ENCODE measurements at places on chromosomes 7 and 10. TPM values are rescaled to one million over a fixed set of nuclear protein-coding genes. Genes with fewer than 3 reads are reported as not detected.

DNA sequence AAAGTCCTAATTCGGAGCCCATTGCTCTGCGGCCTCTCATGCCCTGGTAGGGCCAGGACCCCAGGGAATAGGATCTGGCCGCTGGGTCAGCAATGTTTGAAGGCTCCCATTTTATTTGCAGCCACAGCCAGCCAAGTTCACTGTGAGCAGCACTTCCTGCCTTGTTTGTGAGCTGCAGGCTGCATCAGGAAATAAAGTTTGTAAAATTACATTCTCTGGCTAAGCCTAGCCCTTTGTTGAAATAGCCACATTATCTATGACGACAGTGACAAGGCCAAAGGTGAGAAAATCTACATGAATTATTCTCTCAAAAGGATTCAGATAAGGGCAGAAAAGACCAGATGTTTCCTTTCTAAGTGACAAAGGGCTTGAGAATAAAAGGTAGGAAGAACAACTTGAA lies 23.7 kb upstream of the ITGB1 start:
- no peak for DNase-seq

DNA sequence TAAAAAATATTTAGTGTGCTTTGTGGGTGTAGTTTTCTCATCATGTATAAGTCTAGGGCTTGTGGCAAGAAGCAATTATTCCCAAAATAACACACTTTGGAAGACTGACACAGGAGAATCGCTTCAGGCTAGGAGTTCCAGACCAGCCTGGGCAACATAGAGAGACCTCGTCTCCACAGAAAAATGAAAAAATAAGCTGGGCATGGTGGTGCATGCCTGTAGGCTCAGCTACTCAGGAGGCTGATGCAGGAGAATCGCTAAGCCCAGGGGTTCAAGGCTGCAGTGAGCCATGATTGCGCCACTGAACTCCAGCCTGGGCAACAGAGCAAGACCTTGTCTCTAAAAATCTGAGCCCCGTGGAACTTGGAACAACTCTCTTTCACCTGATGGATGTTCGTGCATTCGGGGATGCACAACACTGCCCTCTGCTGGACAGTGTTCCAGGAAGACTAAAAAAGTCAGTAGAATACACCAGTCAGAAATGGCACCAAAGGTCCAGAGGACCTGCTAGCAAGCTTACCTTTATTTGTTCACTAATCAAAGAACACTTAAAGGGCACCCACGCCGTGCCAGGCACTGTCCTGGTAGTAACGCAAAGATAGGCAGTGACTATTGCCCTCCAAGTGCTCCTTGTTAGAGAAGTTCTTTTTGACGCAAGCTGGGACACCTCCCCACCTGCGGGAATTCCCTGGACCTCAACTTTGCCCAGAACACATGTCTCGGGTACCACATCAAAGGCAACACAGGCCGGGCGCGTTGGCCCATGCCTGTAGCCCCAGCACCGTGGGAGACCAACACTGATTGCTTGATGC lies 81.9 kb upstream of the CALN1 start:
- DNase-seq: peak; percentile 65

The EBLN1 gene
- not detected for polyA plus RNA-seq

DNA sequence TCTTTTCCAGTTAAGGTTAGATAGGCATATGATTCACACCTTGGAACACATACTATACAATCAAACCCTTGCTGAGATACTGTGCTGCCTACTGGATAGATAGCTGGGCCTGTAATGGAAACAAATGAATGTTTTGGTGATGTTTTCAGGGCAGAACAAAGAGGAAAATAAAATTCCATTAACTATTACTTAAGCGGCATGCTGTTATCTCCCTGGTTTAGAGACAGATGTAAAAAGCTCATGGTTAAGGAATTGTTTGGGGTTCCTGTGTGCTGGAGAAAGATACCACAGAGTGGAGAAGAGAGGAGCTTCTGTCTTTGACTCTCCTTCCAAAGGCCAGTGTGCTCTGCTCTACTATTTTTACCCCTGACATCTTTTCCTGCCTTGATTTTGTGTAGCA lies 341.1 kb downstream of the PLXDC2 start:
- DNase-seq: no peak

GRCh38 chr7:117458977-117459583 lies 20.7 kb upstream of the CFTR start:
- DNase-seq: peak; percentile 21

DNA sequence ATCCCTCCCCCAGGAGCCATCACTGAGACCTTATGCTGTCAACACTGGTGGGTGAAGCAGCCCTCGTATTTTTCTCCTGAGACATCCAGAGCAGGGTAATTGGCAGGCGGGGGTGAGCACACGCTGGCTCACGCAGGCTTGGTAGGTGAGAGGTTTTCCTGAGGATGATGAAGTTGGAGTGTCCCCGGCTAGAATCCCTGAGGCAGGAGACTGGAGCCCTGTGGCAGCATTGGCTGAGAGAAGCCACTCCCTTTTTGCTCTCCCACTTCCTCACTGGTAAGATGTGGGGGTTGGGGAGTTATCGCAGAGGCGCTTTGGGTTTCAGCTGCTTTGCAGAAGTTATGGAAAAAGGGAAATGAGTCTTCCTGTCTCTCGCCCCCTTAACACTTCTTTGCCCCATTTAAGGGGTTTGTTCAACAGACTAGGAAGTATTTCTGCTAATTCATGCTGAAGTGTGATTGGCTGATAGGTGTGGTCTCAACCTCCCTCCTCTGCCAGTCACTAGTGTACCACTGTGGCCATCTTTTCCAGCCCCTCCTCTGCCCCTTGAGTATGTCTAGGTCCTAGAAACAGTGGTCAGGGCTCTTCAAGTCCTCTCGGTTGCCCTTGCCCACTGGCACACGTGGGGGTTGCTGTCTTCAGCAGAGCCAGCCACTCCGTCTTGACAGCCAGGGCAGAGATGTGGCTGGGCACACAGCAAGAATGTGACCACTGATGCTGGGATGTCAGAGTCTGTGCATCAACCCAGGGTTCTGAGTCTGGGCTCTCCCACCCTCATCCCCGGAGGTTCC lies 5.7 kb downstream of the ARPC1B start:
- DNase-seq: no peak

The LHFPL3 gene
- polyA plus RNA-seq: not detected

GRCh38 chr7:919924-920341 lies 34.5 kb downstream of the ADAP1 start:
- DNase-seq: no peak

- no peak for DNase-seq
Observed at GRCh38 chr10:129381741-129382140, 85.3 kb upstream of the MGMT start.

The TMEM270 gene
- 0.71 TPM for polyA plus RNA-seq

- no peak for DNase-seq
Observed at GRCh38 chr7:424961-425793, 94.5 kb downstream of the PDGFA start.

- no peak for DNase-seq
Observed at GRCh38 chr10:124231168-124232155, 138.1 kb upstream of the CHST15 start.

GRCh38 chr10:32263300-32263699 lies 83.7 kb downstream of the EPC1 start:
- DNase-seq: no peak

- no peak for DNase-seq
Observed at GRCh38 chr10:30046476-30046875, 12.9 kb downstream of the JCAD start.

The FFAR4 gene
- not detected for polyA plus RNA-seq

The GRID2IP gene
- polyA plus RNA-seq: 0.06 TPM

The PRR15 gene
- polyA plus RNA-seq: 0.36 TPM

The COL26A1 gene
- polyA plus RNA-seq: 0.05 TPM

The TBXAS1 gene
- polyA plus RNA-seq: 4.4 TPM

- DNase-seq: no peak
Observed at GRCh38 chr10:46309511-46310142, 22.8 kb downstream of the ANTXRL start.

DNA sequence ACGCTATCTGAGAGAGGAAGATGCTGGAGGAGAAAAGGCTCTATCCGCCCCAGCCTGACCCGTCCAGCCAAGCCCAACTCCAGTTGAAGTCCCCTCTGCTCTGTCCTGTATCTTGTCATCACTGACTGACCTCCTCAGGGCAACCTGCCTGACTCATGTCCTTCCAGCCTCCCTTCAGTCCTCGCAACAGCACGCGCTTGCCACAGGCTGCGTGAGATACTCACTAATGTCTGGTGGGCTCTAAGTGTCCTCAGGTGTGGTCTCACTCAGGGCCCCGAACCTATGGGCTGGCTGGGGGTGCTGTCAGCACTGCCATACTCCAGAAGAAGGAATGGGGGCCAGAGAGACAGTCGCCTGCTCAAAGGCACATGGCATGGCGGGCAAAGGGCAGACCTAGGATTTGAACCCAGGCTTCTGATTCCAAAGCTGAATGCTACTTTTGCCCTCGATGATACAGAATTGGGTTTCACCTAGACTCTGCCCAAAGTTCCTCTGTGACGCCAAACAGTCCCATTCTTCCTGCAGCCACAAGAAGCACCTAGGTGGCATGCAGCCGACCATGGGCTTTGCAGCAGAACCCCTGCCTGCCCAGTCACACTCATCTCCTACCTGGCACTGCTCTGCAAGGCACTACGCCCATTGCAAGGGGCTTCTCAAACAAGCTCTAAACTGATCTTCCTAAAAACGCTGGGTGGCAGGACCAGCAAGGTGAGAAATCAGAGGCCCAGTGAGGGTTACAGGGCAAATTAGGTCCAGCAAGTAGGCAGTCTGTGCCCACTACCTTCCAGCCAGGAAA lies 8.5 kb downstream of the FAM53B start:
- DNase-seq: no peak

- no peak for DNase-seq
Observed at GRCh38 chr7:120951826-120952225, 1.2 kb downstream of the ING3 start.

The NEBL gene
- 0.58 TPM for polyA plus RNA-seq

The SPAM1 gene
- not detected for polyA plus RNA-seq

DNA sequence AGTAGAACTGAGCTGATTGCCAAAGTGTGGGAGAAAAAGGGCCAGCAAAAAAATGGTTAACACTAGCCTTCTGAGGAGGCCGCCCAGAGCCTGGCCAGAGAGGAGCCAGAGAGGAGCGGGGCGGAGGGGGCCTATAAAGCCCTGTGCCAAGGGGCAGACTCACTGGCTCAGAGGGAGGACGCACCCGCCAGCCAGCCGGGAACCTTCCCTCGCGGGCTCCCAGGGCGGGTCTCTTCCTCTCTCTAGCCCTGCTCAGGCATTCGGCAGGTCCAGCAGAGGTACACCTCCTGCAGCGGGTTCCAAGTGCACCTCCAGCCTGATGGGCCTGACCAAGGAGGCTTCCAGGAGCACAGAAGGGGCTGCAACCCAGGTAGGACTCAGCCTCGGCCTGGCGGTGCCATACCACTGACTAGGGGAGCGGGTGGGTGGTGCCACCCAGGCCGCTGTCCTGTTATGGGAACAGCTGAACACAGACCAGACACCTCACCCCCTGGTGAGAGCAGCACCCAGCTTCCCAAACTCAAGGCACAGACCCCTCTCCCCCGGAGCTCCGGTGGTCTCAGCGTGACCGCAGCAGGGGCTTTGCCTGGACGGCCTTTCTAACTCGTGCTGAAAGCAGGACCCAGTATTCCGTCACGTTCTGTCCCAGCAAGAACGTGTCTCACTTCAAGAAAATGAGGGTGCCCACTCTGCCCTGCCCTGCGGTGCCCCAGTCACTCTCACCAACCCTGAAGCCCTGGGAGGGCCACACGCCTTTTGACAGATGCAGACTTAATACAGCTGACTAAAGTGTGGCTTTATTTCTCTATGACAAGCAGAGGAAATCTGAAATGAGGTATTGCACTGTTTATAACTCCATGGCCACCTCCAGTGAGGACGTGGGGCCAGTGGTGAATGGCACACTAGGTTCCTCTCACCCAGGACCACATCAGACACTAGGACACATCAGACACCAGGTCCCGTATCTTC lies at the start of gene GPER1:
Gene GPER1 (plus strand): TSS at position 162 of the 969 bp plus-strand sequence. CDS start 3,616 bp downstream, outside the sequence.
- peak; percentile 97 for DNase-seq

DNA sequence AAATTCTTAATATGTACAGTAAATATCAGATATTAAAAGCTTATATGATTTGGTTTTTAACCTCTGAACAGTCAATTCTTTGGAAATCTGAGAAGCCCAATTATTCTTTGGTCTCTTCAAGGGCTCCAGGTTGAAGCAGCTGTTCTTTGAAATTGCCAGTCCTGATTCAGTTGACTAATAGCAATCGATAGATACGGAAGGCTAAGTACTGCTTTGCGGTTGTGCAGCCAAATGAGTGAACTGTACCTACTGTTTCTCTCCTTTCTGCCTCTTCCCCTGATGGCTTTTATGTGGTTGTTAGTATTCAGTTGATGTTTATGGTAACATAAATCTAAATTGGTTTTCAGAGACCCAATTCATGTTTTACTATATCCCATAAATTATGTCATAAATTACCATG lies 103.1 kb upstream of the RPA3 start:
- DNase-seq: no peak

GRCh38 chr7:5614600-5614999 lies 166.9 kb downstream of the RNF216 start:
- DNase-seq: peak; percentile 35

The TRDMT1 gene
- polyA plus RNA-seq: 3.1 TPM

GRCh38 chr10:76002262-76002854 lies 570.9 kb downstream of the LRMDA start:
- DNase-seq: no peak

DNA sequence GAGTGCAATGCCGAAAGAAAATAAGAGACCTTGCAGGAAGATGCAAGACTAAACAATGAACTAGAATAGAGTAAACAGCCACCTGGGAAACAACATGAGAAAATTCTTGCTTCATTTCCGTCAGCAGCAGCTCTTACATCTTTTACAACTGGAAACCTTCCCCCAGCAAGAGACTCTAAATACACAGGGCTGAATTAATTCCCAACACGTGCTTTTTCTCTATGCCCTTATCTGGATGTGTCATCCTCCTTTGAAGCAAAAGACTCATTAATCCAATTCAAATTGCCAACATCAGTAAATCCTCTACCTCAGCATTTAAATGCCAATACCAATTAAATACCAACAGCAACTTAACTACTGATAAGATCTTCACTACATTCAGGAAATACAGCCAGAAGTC lies 99.0 kb upstream of the PDE1C start:
- DNase-seq: no peak

The CLEC2L gene
- not detected for polyA plus RNA-seq

DNA sequence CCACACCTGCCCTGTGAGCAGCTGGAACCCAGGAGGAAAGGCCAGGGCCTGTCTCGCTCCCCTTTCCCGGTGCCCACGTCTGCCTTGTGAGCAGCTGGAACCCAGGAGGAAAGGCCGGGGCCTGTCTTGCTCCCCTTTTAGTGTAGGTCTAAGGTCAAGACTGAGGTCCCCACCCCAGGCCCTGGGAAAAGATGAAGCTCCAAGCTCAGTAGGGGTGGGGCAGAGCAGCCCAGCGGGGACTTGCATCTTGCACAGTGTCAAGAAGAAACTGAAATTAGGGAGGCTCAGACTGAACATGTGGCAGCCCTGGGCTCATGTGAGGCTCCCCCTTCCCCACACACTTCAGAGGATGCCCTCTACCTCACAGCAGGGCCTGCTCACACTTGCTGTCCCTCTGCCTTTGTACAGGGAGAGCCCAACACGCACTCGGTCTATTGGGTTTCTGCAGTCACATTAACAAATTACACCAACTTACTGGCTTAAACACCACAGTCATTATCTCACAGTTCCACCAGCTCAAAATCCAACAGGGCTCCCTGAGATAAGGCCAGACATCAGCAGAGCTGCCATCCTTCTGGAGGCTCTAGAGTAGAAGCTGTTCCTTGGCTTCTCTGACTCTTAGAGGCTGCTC lies 12.4 kb downstream of the POLL start:
- DNase-seq: peak; percentile 18

The ZNF503 gene
- 4.5 TPM for polyA plus RNA-seq

The VSTM4 gene
- 0.39 TPM for polyA plus RNA-seq

Measured in SK-N-SH (cell line).